ENCODE measurements at places on chromosomes 1 and 21. TPM values are rescaled to one million over a fixed set of nuclear protein-coding genes. Genes with fewer than 3 reads are reported as not detected.

VPS72 gene
- 31.1 TPM for total RNA-seq

GCSAML gene
- 0.32 TPM for total RNA-seq

PLA2G2A gene
- 6.9 TPM for total RNA-seq

CFAP74 gene
- total RNA-seq = 0.10 TPM

ASPM gene
- 7.0 TPM for total RNA-seq

IGSF8 gene
- total RNA-seq = 49.8 TPM

OR2L13 gene
- not detected for total RNA-seq

LRRC39 gene
- total RNA-seq = 1.2 TPM

VWA1 gene
- total RNA-seq = 31.3 TPM

CD1B gene
- 0.38 TPM for total RNA-seq

SYCP1 gene
- 0.29 TPM for total RNA-seq

PARK7 gene
- 82.8 TPM for total RNA-seq

PWP2 gene
- 11.2 TPM for total RNA-seq

GBP7 gene
- not detected for total RNA-seq

CSF1 gene
- 11.1 TPM for total RNA-seq

All from lower leg skin (tissue), 4 donors.